ENCODE measurements at places on chromosomes 7 and 10.

GRCh38 chr7:116500078-116500853, 728 bp downstream of the CAV2 start:
- peaks cover 7% of the 10 kb centered on the region for H3K4me1 ChIP-seq
- DNase-seq = no peak
- peak overlapping the region; percentile 50 for H3K4me3 ChIP-seq

GRCh38 chr7:138898802-138899201, 82.4 kb downstream of the KIAA1549 start:
- no peaks in the 10 kb centered on the region for H3K27me3 ChIP-seq
- H3K4me1 ChIP-seq = peaks cover 18% of the 10 kb centered on the region
- no peak overlapping the region for H3K4me3 ChIP-seq
- no peak for DNase-seq
- H3K36me3 ChIP-seq = no peaks in the 10 kb centered on the region

GRCh38 chr7:744854-745430, 17.9 kb upstream of the PRKAR1B start:
- peaks cover 21% of the 10 kb centered on the region for H3K36me3 ChIP-seq
- H3K4me1 ChIP-seq = no peaks in the 10 kb centered on the region
- no peak for DNase-seq
- no peak overlapping the region for H3K4me3 ChIP-seq

DNA sequence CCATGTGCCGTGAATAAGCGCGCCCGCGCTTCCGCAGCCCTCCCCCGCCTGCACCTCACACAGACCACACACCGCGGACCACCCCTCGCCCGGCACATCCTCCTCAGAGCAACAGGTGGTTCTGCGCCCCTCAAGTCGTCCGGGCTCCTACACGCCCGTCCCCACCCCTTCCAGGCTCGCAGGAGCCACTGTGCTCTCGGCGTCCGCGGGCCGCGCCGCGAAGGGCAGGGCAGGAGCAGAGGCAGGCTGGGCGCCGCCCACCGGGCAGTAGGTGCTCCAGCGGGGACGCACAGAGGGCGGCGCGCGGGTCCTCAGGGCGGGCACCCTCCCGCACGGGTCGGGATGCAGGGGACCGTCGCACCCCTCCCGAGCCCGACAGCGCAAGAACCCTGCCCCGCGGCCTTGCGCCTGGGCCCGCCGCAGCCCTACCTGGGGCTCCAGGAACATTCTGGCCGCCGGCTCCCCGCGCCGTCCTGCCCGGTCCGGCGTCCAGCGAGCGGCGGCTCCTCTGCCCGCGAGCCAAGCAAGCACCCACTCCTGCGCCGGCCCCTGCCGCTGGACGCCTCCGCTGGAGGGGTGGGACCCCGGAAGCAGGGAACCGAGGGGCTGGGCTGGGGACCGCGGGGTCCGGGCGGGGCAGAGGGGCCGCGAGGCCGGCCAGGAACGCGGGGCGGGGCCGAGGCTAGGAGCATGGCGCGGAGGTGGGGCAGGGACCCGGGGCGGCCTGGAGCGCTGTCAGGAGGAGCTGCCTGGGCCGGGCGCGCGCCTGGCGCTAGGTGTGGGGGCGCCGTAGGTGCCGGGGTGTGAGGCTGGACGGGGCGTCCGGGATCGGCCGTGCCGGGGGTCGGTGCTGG, 37.4 kb downstream of the RASGEF1A start:
- DNase-seq = peak; percentile 21
- H3K36me3 ChIP-seq = no peaks in the 10 kb centered on the region
- H3K4me1 ChIP-seq = peaks cover 32% of the 10 kb centered on the region

GRCh38 chr10:127046975-127047877, 142.0 kb downstream of the DOCK1 start:
- H3K36me3 ChIP-seq = no peaks in the 10 kb centered on the region
- H3K4me3 ChIP-seq = no peak overlapping the region
- H3K27me3 ChIP-seq = no peaks in the 10 kb centered on the region

DNA sequence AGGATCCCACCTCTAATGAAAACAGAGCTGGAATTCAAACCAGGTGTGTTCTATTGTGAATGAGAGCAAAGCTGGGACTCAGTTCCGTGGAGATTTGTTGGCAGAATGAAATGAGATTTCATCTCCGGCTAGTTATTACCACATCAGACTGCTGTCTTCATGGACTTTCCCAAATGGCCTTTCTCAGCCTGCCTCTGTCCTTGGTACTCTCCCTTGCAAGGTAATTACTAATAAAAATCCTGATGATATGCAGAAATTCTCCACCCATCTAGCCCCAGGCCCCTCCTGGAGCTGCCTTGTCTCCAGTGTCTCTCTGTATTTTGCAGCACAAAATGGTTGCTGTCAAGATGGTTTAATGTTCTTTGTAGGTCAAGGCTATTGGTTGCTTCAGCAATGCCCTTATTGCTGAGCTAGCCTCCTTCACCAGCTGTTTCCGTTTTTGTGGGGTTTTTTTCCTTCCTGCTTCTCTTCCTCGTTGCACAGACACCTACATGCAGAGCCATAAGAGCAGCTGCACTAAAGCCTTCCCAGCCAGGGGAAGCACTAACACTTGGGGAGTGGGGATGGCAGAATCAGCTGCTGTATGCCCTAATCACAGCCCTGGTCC, 185.0 kb upstream of the GHITM start:
- DNase-seq = no peak
- no peaks in the 10 kb centered on the region for H3K27me3 ChIP-seq
- H3K4me1 ChIP-seq = no peaks in the 10 kb centered on the region
- H3K36me3 ChIP-seq = no peaks in the 10 kb centered on the region
